ENCODE measurements at places on chromosomes 13 and 19. TPM values are rescaled to one million over a fixed set of nuclear protein-coding genes. Genes with fewer than 3 reads are reported as not detected.

GRCh38 chr19:35883882-35884281, 15.5 kb downstream of the APLP1 start:
- DNase-seq = no peak

DNA sequence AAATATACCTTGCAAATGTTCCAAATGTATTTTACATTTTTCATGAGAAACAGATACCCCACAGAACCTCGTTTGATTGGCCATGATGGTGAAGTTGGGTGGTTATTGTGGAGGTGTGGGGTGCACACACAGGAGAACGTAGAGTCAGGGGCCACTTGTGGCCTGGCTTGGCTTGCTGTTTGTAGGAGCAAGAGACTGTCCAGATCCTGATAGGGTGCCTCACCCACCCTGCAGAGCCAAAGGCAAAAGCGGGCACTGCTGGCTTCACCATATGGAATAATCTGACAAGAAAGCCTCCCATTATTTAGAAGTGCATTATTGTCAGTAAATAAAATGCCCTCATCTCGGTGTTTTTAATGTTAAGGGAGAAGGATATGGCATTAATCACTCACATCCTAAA, 330.2 kb downstream of the TEX29 start:
- no peak for DNase-seq

DNA sequence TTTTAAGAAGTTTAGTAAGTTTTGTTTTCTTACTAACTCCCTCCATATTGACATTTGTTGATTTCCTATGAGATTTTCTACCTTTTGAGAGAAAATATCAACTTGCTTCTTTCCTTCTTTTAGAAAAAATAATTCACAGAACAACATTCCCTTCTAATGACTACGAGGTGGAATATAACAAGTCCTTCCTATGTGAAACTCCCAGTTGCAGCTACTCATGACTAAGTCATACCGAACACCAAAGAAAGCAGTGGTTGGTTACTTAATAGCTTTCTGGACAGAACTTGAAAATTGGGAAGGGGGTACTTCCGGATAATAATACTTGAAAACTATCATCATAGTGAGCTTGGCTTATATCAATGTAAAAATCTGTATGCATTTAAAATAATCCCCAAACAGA, 144.8 kb downstream of the DACH1 start:
- no peak for DNase-seq

DNA sequence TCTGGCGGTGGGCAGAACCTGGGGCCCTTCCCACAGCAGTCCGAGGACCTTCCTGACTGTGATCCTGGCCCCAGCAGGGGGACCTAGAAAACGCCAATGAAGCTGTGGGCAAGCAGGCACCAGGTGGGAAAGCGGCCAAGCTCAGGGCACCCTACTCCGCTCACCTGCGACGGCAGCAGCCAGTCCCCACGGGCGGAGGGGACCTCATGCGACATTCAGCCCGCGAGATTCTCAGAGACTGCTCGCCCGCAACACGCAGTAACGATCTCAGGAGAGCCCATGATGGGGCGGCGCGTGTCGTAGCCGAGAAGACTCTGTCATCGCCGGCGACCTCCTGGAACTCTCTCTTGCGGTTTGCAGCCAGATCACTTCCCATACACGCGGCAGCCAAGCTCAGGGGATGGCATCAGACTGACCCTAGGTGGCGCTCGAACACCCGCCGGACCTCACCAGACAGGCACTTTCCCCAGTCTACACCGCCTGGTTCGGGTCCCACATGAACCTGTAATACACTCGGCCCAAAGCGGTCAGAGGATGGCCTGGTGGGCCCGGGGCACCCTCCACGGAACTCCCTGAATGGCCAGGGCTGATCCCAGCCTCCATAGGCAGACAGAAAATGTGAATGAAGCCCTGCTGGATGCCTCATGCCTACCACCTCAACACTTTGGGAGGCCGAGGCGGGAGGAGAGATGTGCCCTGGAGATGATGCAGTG, 26.5 kb downstream of the MAN2B1 start:
- peak; percentile 92 for DNase-seq

- no peak for DNase-seq
These were observed 155.6 kb upstream of the IRS2 start for GRCh38 chr13:109941951-109942350.

Gene ADAMTSL5
- 6.3 TPM for polyA plus RNA-seq

DNA sequence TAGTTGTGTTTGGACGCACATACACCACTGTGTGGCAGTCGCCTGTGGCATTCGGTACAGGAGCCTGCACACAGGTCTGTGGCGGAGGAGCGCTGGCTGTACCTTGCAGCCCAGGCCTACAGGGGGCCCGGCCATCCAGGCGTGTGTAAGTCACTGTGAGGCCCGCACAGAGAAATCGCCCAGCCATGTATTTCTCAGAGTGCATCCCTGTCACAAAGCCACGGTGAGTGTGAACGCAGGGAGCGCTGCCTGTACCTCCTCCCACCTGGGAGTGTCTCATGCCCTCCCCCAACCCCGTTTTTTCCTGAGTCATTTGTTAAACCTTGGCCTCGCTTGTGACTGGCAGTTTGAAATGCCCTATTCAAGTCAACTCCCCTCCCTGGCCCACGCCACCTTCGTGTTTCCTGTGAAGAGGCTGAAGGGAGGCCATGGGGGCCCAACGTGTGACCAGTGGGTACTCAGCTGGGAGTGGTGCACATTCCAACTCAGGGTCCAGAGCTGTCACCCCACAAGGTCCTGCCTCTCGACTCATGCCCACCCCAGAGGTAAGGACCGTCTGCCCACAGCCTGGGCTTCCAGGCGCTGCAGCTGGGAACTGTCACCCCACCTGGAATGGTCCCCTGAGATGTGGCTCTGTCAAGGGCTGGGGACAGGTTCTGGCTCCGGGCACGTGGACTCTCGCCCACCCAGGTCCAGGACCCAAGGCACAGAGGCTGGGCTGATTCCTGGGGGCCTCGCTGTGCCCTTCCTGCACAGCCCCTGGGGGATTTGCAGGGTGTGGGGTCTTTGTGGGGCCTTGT, 11.6 kb upstream of the RASA3 start:
- peak; percentile 61 for DNase-seq

GRCh38 chr13:33366469-33367062, 81.0 kb upstream of the STARD13 start:
- no peak for DNase-seq

- DNase-seq = peak; percentile 51
These were observed 1.3 kb downstream of the NECTIN2 start for GRCh38 chr19:44847144-44848035.

- DNase-seq = no peak
These were observed 4.7 kb upstream of the GNA15 start for GRCh38 chr19:3131168-3131567.

DNA sequence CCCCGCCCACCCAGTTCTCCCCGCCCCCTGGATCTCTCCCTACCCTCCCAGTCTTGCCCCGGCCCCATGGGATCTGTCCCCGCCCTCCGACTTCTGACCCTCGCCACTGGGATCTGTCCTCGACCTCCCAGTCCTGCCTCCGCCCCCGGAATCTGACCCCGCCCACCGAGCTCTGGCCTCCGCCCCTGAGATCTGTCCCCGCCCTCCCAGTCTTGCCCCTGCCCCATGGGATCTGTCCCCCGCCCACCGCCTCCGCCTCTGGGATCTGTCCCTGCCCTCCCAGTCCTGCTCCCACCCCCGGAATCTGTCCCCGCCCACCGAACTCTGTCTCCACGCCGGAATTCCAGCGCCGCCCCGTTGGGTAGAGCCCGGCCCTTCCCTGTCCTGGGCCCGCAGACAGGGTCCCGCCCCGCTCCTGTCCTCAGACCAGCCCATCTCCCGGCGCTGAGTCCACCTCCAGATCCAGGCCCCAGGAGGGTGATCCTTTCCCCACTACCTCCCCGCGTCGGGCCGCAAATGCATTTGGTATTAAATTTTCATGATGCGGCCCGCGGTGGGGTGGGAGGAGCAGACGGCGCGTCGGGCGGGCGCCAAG, 1.5 kb upstream of the SLC17A7 start:
- DNase-seq = peak; percentile 91

DNA sequence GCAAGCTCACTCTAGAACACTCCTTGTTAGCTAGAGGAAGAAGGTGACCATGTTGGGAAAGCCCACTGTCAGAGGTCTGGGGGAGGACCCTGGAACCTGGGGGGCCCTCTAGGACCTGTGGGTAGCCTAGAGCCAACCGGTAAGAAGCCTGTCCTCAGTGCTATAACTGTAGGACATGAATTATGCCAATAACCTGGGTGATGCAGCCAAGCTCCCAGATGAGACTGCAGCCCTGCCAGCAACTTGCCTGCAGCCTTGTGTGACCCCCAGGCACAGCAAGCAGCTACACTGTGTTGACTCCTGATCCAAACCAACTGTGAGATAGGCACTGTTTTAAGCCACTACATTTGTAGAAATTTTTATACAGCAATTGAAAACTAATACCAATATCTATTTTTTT, 122.3 kb downstream of the MIPEP start:
- DNase-seq = no peak

- DNase-seq = peak; percentile 18
These were observed 13.5 kb upstream of the QTRT1 start for GRCh38 chr19:10687518-10688288.

DNA sequence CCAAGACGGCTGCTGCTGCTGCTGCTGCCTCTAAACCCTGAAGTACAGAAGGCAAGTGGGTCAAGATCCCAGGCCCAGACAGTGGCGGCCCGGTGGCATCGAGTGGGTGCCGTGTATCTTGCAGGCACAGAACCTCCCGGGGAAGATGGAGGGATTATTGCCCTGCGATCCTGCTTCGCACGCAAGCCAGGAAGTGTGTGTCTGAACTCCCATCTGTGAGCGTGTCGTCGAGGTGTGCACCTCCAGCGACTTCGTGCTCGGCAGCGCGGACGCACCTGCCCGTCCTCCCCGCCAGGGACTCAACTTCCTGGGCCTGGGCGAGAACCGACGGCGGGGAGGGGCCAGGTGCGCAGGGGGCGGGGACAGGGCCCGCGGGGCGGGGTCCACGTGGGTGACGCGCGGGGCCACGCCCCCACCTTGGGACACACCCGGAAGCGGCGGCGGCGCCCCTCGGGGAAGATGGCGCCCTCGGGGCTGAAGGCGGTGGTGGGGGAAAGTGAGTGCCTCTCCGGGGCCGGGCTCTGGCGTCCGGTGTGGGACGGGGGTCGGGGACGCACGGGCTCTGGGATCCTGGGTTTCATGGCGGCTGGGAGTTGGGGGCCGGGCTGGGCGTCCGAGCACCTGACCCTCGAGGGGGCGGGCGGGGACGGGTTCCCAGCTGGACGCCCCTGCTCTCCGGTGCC, at the start of gene STXBP2:
TSS of gene STXBP2 (plus strand) at position 420 of the 683 bp plus-strand sequence. CDS start at position 460, 40 bp downstream.
- DNase-seq = peak; percentile 73

Gene CGB5
- 0.16 TPM for polyA plus RNA-seq

DNA sequence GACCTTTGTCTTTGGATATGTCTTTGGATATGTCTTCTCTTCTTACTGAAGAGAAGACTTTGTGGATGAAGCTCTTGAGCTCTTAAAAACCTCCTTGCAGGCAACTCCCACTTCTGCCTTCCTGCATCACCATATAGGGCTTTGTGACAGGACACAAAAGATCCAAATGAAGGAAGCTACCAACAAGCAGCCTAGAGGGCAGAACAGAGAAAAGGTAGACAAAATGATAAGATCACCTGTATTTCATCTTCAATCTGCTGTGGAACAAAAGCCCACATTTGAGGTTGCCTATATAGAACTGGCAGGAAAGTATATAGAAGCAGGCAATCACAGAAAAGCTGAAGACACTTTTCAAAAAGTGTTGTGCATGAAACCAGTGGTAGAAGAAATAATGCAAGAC, 42.5 kb downstream of the N4BP2L1 start:
- no peak for DNase-seq

DNA sequence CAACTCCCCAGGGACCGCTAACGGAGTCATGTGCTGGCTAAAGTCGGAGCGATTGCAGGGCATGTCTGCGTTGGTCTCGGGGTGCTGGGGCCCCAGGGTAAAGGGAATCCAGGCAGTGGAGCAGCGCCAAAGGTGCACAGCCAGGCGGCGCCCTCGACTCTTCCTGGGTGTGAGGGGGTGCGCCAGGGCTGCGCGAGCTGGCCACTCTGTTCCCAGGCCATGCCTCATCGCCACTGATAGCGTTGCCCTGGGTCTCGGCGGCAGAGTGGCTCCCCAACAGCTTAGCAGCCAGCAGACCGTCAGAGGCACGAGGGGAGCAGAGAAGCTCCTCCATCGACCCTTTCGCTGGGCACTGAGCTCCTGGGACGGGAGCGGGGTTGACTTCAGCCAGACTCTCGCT, 152.7 kb downstream of the B3GLCT start:
- no peak for DNase-seq

GRCh38 chr13:40502236-40502635, 164.2 kb downstream of the FOXO1 start:
- DNase-seq = no peak

DNA sequence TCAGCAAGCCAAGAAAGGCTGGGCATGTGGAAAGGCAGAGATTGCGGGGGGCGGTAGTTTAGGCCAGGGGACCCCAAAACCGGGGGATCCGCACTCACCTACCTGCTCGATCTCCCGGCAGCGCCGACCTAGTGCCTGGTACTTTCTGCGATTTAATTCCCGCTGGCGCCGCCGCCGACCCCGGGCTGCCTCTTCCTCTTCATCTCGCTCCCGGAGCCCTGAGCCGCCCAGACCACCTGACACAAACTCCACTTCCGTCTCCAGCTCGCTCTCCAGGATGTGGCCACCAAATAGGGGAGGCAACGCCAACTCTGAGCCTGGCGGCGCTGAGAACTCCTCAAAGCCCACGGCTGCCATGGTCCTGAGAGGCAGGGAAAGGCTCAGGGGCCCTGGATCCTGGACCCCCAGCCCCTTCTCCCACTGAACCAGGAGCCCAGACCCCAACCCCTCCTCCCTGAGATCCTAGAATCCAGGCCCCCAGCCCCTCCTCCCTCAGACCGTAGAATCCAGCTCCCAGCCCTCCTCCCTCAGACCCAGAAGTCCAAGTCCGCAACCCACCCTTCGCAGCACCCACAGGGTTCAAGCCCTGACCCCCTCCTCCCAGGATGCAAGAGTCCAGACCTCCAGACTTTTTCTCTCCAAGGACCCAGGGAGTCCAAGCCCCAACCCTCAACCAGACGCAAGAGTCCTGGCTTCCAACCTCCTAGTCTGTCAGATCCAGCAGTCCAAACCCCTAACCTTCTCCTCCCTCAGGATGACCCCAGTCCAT, 933 bp downstream of the TFPT start:
- peak; percentile 52 for DNase-seq

DNA sequence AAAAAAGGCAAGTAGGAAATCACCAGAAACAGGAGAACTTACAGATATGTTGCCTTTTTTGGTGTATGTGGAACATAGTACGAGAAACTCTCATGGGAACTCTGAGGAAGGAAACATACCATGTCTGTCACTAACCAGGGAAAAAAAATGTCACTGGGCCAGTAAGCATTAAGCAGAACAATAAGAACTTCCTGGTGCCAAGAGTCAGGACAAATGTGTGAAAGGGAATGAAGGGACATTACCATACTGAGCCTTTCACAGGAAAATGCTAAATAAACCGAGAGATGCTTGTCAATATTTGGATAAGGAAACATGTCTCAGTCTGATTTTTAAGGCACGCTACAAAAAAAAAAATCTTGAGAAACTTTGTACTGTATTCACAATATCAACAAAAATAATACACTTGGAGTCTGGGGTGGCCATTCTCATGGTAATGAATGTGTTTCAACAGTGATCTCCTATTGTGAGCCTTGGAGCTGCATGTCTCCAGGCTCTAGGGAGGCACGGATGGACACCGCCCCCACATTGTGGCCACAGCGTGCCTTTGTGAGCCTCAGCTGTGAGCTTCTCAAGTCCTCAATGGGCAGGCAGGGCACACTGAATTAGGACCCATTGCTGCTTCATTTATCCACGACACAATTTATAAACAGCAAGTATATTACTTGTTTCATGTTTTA, 113.0 kb upstream of the ARGLU1 start:
- DNase-seq = no peak

Gene EBPL
- polyA plus RNA-seq = 113 TPM

Gene EBI3
- polyA plus RNA-seq = 3.7 TPM

Gene TLE6
- 2.6 TPM for polyA plus RNA-seq

Gene ZBTB32
- not detected for polyA plus RNA-seq

Gene ECSIT
- 43.8 TPM for polyA plus RNA-seq

Gene RUBCNL
- polyA plus RNA-seq = 0.07 TPM
